ENCODE measurements at places on chromosomes 5 and 9.

- DNase-seq: no peak
Measured at GRCh38 chr5:143121135-143121475, 282.4 kb downstream of the NR3C1 start.

DNA sequence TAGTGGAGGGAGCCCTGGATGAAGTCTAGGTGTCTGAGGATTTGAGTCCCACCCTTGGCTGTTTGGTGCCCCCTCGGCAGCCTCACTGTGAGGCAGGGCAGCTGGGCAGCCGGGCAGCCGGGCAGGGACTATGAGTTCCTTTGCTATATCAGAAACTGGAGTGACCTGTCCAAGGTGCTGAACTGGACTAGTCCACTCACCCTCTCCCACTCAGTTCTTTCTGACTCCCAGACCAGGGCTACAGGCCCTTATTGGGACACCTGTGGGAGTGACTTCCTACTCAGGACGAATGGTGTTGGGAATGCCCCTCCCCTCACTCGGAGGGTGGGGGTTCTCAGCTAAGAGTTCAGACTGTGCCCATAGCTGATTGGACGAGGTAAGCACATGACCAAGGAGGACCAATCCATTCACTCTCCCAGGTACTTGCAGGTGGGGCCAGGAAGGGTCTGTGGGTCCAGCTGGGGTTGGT lies 34.1 kb upstream of the RAPGEF1 start:
- peak; percentile 10 for DNase-seq

DNA sequence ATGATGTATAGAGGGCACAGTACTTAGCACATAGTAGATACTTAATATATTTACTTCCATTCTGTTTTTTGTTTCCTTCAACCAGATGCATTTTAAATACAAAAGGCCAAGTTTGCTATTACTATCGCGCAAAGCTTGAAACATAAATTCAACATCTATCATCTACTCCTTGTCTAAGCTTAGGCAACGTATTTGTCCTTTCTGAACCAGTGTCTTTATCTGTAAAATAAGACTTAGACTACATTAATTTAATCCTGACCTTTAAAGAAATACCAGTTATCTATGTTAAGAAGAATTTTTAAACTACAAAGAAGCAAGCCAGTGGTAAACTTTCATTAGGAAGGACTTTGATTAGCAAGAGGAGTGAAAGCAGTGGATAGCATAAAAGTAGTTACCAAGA lies 173.0 kb downstream of the WDR70 start:
- DNase-seq: no peak

- DNase-seq: peak; percentile 20
Measured at GRCh38 chr5:90476391-90476790, 1.7 kb downstream of the POLR3G start.

DNA sequence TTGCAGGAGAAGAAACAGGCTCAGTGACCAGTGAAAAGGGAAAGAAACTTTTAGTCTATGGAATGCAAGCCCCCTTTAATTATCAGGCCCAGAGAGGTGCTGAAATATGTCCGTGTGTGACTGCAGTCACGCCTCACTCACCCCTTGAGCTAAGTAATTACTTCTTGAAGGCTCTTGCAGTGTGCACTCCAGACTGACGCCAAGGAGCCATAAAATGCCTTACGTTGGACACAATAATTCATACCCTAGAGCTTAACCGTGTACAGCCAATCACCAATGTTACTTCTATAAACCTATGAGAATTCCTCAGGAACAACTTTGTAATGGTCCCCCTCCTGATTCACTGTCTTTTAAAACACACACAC lies 242.2 kb downstream of the SYK start:
- no peak for DNase-seq

- no peak for DNase-seq
Measured at GRCh38 chr9:101397746-101398067, 711 bp downstream of the MRPL50 start.

GRCh38 chr9:14565352-14566016 lies 127.7 kb downstream of the ZDHHC21 start:
- no peak for DNase-seq

DNA sequence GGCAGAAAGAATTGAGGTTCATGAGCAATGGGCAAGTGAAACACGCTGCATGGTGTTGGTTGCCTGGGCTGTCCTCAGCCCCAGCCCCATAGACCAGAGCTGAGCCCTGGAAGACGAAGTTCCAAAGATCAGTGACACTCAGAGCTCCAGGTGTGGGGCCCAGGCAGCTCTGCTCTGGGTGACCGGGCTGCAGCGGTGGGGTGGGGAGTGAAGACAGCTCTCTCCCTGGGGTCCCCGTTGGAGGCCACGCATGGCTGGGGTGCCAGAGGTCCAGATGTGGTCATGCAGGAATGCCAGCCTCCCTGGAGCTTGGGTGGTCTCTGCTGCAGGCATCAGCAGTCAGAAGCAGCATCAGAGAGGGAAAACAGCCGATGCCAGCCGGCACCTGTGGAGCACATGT lies 165.0 kb upstream of the ERCC6L2 start:
- no peak for DNase-seq

- DNase-seq: no peak
Measured at GRCh38 chr9:85575868-85576267, 165.9 kb downstream of the AGTPBP1 start.

- DNase-seq: no peak
Measured at GRCh38 chr5:6111131-6111530, 267.2 kb downstream of the MED10 start.

- no peak for DNase-seq
Measured at GRCh38 chr5:67094476-67095300, 101.9 kb downstream of the CD180 start.
